ENCODE measurements at places on chromosomes 3 and 15.

DNA sequence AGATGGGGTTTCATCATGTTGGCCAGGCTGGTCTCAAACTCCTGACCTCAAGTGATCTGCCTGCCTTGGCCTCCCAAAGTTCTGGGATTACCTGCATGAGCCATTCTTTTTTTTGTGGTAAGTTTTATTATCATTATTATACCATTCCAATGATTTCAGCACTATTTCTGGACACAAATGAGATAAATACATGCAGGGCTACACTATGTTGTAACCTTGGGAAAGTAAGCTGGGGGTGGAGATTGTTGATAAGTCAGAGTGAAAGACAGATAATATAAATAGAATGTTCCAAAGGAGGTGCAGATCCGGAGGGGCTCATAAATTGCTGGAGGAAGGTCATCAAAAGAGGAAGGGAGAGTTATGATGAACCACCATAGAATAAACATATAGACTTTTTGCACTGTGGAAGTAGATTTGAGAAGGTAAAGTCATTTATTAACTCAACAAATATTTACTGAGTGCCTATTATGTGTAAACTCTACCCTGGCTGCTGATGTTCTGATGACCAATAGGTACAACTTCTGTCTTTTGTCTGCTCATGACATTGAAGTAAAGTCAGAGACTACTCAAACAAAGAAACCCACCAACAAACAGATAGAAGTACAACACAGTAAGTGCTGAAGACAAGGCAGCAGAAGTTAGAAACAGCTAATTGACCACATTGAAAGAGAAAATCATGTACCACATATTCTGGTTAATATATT, 478.9 kb upstream of the GOLIM4 start:
- no peak for DNase-seq

DNA sequence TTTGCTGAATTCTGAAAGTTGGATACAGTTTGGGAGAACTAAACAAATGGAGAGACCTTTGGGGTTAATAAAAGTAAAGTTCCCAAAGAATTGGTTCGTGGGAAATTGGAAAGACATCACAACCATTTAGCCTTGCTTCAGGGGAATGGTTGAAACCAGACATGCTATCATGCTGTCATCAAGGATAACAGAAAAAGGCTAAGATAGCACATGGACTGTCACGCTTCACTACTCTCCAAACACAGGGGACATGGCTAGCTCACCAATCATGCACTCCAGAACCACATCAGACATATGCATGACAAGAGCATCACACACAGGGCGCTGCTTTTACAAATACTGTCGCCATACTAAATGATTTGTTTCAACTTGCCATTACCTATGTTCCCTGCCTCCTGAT, 671.7 kb upstream of the ROBO1 start:
- DNase-seq, result no peak

DNA sequence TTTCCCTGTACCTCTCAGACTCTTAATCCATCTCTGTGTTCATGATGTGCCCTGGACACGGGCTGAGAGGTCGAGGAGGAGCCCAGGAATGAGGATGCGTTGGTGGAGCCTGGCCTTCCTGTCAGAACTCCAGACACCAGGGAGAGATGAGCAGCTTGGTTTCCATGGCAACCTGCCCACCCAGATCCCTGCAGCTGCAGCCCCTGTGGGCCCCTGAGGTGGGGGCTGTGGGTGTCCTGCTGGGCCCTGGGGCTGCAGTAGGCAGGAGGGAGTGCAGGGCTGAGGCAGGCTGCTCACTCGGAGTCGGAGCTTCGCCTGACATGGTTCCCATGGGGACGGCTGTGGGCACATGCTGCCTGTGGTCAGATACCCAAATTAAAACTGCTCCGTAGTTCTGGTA, 7.7 kb upstream of the SCN10A start:
- no peak for DNase-seq

- no peak for DNase-seq
Measured at GRCh38 chr3:126524429-126524988, 554 bp downstream of the CHST13 start.

GRCh38 chr15:41079717-41080116, 36.4 kb downstream of the INO80 start:
- no peak for DNase-seq
